ENCODE measurements at places on chromosomes 12 and 14. TPM values are rescaled to one million over a fixed set of nuclear protein-coding genes. Genes with fewer than 3 reads are reported as not detected.

DNA sequence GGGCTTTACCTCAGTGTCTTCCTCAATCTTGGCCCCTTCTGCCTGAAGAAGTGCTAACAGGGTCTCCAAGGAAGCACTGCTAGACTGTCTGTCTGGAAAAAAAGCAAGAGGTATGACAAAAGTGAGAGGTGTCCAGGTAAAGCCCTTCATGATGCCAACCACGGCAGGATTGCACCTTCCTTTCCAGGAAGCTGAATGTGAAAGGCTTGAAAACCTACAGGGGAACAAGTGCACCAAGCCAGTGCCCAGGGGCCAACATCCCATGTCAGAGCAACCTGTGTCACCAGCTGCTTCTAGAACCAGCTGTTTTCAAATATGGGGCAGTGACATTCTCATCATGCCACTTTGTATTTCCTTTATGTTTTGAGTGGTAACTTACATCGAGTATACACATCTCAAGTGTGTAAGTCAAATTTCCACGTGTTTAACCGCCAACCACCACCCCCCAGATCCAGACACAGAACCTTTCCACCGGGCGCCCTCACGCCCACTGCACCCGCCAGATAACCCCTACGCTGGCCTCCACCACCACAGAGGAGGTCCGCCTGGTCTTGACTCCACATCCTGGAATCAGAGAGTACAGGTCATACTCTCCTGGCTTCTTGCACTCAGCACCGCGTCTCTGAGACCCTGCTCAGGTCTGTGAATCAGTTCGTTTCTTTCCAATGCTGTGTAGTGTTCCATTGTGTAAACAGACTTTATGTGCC is 27.3 kb downstream of the VPS37B start:
- H3K36me3 ChIP-seq: peaks cover 36% of the 10 kb centered on the region
- H3K4me3 ChIP-seq: no peak overlapping the region
- DNase-seq: no peak
- H3K4me1 ChIP-seq: peaks cover 86% of the 10 kb centered on the region
- H3K27me3 ChIP-seq: no peaks in the 10 kb centered on the region

- no peak for DNase-seq
- H3K27ac ChIP-seq: no peak overlapping the region
These were observed 94.3 kb upstream of the GPHB5 start for GRCh38 chr14:63413009-63413408.

DNA sequence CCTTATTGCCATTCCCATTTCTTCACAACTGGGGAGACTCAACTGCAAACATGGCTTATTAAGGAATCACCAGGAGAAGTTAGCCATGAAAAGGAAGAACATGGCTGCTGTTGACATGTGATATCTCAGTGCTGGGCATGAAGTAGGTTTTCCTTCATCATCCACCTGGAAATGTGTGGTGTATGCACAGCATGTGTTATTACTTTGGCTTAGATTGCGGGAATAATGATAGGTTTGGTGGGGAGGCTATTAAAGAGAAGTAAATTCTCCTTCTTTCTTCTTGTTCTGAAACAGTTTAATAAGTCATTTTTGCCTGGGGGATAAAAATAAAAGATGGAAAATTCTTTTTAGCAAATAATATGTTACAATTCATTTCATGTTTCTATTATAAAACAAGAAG is 23.7 kb upstream of the CLEC14A start:
- no peaks in the 10 kb centered on the region for H3K36me3 ChIP-seq
- H3K27me3 ChIP-seq: no peaks in the 10 kb centered on the region
- no peaks in the 10 kb centered on the region for H3K4me1 ChIP-seq
- no peak overlapping the region for H3K4me3 ChIP-seq
- no peak overlapping the region for H3K27ac ChIP-seq
- DNase-seq: no peak

DNA sequence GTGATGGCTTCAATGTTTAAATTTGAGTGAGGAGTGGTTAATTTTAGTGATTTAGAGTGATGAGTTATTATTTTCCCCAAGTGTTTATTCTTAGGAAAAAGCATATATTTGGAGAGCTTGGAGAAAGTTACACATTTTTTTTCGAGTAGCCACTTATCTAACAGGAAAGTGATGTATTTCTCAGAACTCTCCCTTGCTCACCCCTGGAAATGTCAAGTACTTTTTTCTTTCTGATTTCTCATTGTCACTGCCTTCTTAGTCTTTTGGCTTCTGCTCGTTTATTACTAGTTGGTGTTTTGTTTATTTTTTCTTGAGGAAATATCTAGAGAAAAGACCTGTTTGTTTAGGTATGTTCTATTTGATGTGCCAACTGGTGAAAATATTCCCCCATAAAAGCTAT is 58.8 kb downstream of the AEBP2 start:
- H3K27me3 ChIP-seq: no peaks in the 10 kb centered on the region
- no peak overlapping the region for H3K4me3 ChIP-seq
- no peak overlapping the region for H3K27ac ChIP-seq
- DNase-seq: no peak
- peaks cover 13% of the 10 kb centered on the region for H3K36me3 ChIP-seq

DNA sequence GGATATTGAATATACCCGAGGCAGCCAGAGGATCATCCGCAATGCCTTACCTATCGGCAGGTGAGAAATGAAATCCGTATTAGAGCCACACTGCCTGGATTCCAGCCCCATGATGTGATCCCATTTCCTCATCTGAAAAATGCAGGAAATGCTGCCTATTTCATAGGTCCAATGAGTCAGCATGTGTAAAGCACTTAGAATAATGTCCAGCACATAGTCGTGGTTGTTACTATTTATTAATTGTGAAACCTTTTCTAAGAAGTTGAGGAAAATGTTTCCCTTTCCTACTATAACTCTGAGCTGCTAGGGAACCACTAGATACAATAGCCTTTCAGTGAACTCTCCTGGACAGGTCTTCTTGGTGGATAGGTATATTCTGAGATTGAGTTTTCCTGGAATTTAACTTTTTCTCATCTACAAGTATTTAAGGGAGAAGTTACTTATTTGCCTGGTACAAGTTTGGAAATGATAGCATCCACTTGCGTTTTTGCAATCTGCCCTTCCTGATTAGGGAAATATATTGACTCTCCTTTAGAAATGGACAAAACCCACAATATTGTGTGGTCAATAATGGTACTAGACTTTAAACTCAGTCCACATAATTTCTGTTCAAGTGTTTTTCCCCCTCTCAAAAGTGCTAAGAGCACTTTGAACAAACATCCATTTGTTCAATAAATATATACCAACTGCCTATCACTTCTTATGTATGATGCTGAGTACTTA is 12.2 kb downstream of the POLR3B start:
- no peaks in the 10 kb centered on the region for H3K4me1 ChIP-seq
- H3K4me3 ChIP-seq: no peak overlapping the region
- no peak overlapping the region for H3K27ac ChIP-seq
- H3K36me3 ChIP-seq: peaks cover 13% of the 10 kb centered on the region

DNA sequence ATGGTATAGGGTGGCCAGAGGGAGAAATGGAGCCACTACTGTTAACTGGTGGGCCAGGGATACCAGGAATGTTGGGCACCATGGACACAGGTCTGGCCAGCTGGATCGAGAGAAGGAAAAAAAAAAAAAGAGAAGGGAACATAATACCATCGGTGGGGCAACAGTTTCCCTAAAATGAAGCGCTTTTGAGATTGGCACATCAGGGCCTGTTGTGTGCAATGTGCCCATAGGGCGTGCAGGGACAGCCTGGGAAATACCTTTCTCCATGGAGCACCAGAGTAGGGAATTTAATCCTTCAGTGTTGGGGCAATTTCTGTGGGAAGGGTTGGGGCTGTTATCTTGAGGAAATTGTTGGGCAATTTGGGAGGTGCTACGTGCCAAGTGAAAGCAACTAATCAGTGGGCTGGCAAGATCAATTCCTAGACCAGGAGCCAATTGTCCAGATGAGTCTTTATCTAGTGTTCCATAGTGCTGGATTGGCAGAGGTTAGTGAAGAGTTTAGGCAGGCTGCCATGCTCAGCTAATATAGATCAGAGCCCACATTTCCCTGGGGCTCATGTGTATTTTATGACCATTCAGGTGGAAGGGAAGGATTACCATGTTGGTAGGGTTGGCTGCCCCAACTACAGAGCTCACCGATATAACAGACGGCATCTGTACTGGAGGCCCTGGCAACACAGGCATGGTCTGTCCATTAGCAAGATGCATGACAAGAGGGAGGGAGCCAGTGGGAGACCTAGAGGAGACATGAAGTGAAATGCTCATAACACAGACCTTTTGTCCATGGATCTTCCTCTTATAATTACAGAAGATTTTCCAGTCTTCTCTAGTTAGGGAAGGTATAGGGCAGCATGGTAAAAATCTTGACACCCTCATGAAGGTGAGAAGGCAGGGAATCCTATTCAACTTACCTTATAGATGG is 25.5 kb upstream of the NPFF start:
- no peaks in the 10 kb centered on the region for H3K4me1 ChIP-seq
- H3K36me3 ChIP-seq: peaks cover 96% of the 10 kb centered on the region
- no peaks in the 10 kb centered on the region for H3K27me3 ChIP-seq
- no peak overlapping the region for H3K4me3 ChIP-seq

DNA sequence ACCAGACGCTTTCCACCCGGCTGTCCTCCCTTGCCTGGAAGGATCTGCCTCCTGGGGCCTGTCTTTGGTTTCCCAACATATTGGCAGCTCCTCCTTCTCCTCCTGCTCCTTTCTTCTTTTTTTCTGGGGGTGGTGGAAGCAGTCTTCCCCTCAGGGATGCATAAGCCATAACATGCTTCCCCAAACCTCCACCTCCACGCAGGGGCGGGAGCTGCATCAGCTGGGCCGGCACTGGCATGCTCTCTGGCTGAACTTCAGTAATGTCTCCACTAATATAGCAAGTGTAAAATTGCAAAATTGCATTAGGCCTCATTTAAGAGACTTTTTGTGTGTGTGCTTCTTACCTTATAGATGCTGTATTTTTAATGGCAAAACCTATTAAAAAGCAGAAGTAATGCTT is 58.6 kb downstream of the GLT1D1 start:
- DNase-seq: no peak
- H3K27me3 ChIP-seq: no peaks in the 10 kb centered on the region
- no peaks in the 10 kb centered on the region for H3K4me1 ChIP-seq
- no peak overlapping the region for H3K4me3 ChIP-seq
- no peak overlapping the region for H3K27ac ChIP-seq
- H3K36me3 ChIP-seq: no peaks in the 10 kb centered on the region

DNA sequence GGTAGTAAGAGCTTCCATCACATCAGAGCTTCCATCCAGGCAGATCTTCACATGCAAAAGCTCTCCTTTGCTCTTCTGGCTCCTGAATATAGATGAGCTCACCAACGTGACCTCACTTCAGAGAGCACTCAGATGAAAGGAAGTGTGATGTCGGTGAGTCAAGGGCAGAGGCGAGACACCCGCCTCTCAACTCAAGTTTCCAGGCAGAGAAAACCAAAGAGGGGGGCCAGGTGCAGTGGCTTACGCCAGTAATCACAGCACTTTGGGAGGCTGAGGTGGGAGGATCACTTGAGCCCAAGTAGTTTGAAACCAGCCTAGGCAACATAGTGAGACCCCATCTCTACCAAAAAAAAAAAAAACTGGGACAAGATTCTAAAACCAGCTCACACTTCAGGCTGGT is 126.9 kb downstream of the DUSP6 start:
- DNase-seq: no peak
- no peaks in the 10 kb centered on the region for H3K4me1 ChIP-seq
- no peaks in the 10 kb centered on the region for H3K36me3 ChIP-seq
- no peak overlapping the region for H3K4me3 ChIP-seq

- DNase-seq: no peak
- no peaks in the 10 kb centered on the region for H3K36me3 ChIP-seq
- H3K4me1 ChIP-seq: no peaks in the 10 kb centered on the region
- no peak overlapping the region for H3K27ac ChIP-seq
These were observed 219.8 kb upstream of the ATP2B1 start for GRCh38 chr12:89928467-89928866.

- no peak for DNase-seq
- no peaks in the 10 kb centered on the region for H3K27me3 ChIP-seq
- H3K27ac ChIP-seq: no peak overlapping the region
- H3K4me3 ChIP-seq: no peak overlapping the region
These were observed 303.4 kb downstream of the SEC23A start for GRCh38 chr14:38799671-38800070.

DNA sequence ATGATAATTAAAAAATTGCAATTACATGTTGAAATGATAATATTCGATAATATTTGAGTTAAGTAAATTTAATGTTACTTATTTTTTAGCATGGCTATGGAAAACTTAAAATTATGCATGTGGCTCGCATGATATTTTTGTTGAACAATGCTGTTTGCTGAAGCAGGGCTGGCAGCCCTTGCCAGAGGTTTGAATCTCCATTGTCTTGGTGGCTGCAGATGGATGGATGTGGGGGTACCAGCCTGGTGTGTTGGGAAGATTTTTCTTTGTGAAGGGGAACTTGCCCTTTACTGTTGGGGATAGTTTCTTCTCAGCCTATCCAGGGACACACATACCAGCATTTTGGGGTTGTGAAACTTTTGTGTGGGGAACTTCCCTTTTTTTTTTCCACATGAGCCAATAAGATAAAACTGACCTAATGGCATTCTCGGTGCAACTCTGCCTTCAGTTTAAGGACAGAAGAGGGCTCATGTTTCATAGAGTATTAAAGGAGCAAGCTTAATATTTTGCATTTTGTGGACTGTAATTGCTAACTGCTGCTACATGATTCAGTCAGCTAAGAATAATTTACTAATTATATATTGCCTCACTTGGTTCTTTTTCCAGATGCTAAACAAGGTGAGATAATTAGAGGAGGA is 8.8 kb downstream of the RASSF3 start:
- no peak overlapping the region for H3K4me3 ChIP-seq
- no peak overlapping the region for H3K27ac ChIP-seq
- H3K27me3 ChIP-seq: no peaks in the 10 kb centered on the region
- no peak for DNase-seq
- H3K36me3 ChIP-seq: no peaks in the 10 kb centered on the region
- H3K4me1 ChIP-seq: no peaks in the 10 kb centered on the region

DNA sequence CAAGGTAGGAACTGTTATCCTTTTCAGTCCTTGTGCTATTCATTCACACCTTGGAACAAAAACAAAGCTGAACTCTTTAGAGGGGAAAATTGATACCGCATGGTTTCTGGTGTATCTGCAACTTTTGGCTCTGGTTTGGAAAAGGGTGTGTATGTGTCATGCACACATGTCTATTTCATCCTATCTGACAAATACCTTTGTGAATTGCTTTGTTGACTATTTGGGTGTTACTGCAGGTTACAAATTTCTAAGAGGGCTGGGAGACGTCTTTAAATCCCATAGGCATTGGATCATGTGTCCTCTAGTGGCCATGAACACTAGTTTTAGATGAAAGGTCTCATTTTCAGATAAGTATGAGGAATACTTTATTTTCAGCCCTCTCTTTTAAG is 59.9 kb upstream of the IFNG-AS1 start:
- no peaks in the 10 kb centered on the region for H3K27me3 ChIP-seq
- peak overlapping the region; percentile 31 for H3K4me3 ChIP-seq
- DNase-seq: no peak
- peaks cover 10% of the 10 kb centered on the region for H3K4me1 ChIP-seq
- H3K36me3 ChIP-seq: no peaks in the 10 kb centered on the region

The MIP gene
- not detected for total RNA-seq

The RALGAPA1 gene
- total RNA-seq: 29.6 TPM

The GPR84 gene
- not detected for total RNA-seq

The TPH2 gene
- not detected for total RNA-seq

The KCNA5 gene
- total RNA-seq: 166 TPM

The ANKS1B gene
- 3.1 TPM for total RNA-seq

The TAS2R9 gene
- total RNA-seq: not detected

The SLC24A4 gene
- 0.04 TPM for total RNA-seq

The DBX2 gene
- total RNA-seq: 0.19 TPM

The TEX52 gene
- total RNA-seq: not detected
